ENCODE measurements at places on chromosomes 13 and 19.

- DNase-seq: no peak
Measured at GRCh38 chr13:113448885-113449692, 4.2 kb downstream of the ADPRHL1 start.

GRCh38 chr19:51607077-51607476, 23.1 kb downstream of the SIGLEC5 start:
- no peak for DNase-seq

- no peak for DNase-seq
Measured at GRCh38 chr13:21852043-21852442, 181.2 kb downstream of the FGF9 start.

GRCh38 chr19:49472936-49473335, 1.1 kb upstream of the FLT3LG start:
- no peak for DNase-seq

DNA sequence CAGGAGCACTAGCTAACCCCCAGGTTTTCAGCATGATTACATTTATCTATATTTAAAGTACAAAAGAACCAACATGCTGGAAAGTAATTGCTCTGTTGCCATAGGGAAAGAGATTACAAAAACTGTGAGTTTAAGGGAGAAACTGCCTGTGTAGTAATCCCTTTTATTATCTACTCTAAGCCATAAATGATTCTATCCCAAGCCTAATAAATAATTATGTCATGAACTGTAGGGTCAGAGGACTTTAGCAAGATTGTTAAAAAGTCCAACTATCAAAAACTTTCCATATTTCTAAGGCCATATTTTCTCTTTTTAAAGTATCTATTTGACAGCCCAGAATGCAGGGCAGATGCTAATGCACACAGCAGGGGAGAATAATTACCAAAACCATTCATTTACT, 573.8 kb upstream of the MIR17HG start:
- DNase-seq: no peak

- no peak for DNase-seq
Measured at GRCh38 chr13:27774651-27775050, 17.6 kb upstream of the GSX1 start.

- DNase-seq: no peak
Measured at GRCh38 chr19:8126008-8126407, 23.4 kb downstream of the FBN3 start.

DNA sequence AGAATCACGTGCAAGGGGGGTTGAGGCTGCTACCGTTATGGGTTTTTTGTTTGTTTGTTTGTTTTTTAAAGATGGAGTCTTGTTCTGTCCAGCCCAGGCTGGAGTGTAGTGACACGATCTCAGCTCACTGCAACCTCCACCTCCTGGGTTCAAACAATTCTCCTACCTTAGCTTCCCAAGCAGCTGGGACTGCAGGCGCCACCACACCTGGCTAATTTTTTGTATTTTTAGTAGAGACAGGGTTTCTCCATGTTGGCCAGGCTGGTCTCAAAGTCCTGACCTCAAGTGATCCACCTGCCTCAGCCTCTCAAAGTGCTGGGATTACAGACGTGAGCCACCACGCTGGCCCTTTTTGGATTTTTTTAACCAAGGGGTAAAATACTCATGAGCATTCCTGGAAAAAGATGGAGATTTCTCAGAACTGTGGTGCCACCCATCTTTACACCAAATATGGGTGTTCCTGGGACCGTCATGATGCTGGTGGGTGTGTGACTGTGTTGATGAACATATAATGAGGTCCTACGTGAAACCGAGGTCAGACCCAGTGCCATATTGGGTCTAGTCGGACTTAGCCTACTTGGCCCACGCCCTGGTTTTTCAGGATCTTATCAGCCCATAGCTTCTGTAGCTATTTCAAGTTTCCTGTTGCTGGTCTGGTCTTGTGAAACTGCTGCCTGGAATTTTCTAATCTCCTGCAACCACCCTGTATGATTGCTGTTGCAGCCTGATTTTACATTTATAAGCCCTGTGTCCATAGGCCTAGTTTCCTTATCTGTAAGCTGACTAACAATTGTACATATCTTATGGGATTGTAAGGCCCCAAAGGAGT, 6.2 kb downstream of the PPP1R15A start:
- DNase-seq: peak; percentile 39
